ENCODE measurements at places on chromosomes 13 and 19. TPM values are rescaled to one million over a fixed set of nuclear protein-coding genes. Genes with fewer than 3 reads are reported as not detected.

DNA sequence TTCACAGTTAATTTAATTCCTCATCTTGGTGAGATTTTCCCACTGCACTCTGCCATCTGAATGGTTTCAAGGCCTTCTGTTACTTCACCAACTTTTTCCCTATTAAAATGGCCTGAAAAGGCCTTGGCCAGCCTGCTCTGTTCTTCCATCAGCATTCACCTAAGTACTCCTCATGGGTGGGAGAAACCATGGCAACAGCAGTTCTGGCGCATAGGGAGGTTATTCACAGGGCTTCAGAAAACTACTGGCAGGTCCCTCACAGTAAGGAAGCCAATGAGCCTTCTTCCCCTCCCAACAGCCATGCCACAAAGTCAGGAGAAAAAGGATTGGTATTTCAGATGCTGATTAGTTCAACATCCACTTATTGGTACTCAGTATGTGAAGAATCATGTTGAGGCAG, 17.2 kb upstream of the GJB2 start:
- no peak for DNase-seq

- no peak for DNase-seq
Measured at GRCh38 chr13:92574499-92574898, 652.1 kb upstream of the GPC6 start.

DNA sequence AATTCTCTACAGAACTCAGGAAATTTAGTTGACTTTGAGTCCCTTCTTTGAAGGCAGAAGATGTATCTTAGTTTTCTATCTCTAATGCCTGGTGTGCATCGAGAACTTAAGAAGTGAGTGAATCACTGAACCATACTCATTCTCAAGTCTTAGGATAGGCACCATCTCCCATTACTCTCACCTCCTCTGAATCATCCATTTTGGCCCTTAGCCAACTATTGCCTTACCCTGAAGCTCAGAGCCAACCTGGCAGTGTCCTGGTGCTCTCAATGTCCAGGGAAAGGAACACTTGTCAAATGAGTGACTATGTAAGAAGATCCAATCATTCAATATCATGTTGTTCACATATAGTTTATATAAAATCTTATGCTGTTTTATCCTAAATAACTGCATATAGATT, 146.6 kb downstream of the RGCC start:
- no peak for DNase-seq

- no peak for DNase-seq
Measured at GRCh38 chr13:82070416-82070815, 1729.5 kb upstream of the SPRY2 start.

GRCh38 chr13:91133941-91134802, 213.3 kb upstream of the MIR17HG start:
- no peak for DNase-seq

- no peak for DNase-seq
Measured at GRCh38 chr19:41327076-41327575, 17.2 kb downstream of the CCDC97 start.

DNA sequence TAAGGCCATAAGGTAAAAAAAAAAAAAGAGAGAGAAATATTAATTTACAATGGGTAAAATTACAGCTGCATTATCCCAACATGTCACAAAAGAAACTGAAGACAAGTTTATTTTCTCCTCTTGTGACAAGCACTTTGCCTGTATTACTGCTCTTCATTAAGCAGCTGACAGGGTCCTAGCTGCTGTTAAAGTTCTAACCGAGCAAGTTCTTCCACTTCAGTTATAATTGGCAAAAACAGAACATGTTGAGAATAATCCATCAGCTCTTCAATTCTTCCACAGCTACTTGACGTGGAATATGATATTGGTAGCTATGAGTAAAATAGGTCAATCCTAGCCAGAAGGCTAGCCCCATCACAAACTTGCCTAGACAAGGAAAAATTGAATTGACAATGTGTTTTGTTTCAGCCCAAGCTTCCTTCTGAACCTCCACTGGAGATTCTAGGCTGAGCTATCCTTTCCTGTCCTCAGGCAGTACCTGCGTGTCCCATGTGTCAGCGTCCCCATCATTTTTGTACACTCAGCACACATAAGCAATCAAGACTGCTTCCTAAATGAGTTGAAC, 32.2 kb upstream of the DOCK9 start:
- DNase-seq = no peak

DNA sequence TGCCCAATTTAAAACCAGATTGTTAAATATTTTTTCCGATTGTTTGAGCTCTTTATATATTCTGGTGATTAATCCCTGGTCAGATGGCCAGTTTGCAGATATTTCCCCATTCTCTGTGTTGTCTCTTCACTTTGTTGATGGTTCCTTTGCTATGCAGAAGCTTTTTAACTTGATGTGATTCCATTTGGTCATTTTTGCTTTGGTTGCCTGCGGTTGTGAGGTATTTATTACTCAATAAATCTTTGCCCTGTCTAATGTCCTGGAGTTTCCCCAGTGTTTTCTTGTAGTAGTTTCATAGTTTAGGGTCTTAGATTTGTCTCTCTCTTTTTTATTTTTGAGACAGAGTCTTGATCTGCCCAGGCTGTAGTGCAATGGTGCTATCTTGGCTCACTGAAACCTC, 23.8 kb upstream of the LMO7 start:
- no peak for DNase-seq

- DNase-seq = no peak
Measured at GRCh38 chr19:4732680-4733114, 9.1 kb upstream of the DPP9 start.

DNA sequence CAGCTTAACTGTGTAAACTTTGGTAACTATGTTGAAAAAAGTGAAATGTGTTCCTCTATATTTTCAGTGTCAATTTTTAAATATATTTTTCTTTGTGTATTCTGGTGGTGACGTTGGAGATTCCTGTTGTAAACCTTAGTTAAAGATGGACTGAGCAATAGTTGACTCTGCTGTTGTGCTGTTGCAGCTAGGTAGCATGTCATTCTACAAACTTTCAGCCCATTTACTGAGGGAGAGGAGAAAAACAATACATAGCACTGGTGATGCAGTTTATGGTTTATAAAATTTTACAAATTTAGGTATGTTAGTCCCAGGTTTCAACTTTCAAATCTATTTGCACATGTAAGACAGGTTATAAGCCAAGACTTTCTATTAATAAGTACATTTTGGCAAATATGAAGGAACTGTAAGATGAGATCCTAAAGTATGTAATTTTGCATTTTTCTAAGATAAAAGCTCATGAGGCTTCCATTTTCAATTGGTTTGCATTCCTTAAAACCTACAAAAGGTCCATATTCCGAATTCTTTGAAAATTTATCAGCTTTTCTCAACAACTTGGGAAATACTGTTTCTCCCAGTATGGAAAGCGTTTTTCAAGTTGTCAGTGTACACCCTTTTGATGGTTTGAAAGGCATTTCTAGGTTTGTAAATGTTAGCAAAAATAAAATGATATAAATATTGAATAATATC, 1.5 kb downstream of the NDFIP2 start:
- DNase-seq = no peak

DNA sequence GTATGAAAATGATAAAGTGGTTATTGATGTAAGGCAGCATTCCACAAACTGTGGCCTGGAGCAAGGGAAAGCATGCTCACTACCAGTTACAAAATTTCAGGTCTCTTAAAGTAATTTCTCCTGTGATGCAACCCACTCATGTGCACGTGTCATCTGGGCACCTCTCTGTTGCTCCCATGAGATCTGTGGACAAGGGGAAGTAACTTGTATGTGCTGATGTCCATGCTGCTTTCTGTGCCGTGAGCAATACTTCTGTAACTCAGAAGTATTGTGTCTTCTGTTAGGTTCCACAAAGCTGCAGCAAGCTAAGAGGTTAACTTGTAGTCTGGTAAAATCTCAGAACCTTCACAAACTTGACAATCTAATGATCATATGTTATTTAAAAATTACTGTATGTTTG, 930.0 kb upstream of the SLITRK6 start:
- DNase-seq = no peak

- DNase-seq = no peak
Measured at GRCh38 chr13:98665638-98665995, 86.9 kb downstream of the SLC15A1 start.

- peak; percentile 82 for DNase-seq
Measured at GRCh38 chr13:94329754-94330551, 149.5 kb downstream of the DCT start.

- no peak for DNase-seq
Measured at GRCh38 chr13:105878119-105878700, 657.3 kb downstream of the EFNB2 start.

The ZNF208 gene
- total RNA-seq = 15.0 TPM
